T-helper 17 cell (primary cell): ENCODE measurements at places on chromosomes 7 and 10.

DNA sequence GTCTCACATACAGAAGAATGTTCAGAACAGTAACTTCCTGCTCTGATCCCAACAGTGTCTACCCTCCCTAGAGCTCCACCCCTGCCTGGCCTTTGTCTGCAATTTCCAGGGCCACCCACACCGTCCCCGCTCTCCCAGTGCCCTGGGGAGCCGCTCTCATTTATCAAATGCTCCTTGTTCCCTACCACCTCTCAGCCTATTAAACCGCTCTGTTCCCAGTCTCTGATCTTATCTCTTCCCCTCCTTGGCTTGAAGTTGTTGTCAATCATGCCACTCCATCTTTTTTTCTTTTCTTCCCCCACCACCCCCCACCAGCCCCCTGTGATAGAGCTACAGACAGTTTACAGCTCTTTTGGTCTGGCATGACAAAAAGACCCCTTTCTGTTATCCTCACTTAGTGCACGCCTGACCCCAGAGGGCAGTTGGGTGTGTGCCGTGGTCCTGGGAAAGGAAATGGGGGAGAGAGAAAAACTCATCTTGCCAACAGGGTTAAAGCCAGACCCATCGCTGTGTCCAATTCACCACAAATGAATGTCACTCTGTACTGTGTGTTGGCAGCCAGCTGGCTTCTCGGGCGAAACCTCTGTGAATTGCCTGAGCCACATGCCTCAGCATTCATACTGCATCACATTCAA is 28.8 kb upstream of the HECTD2 start:
- peaks cover 19% of the 10 kb centered on the region for H3K4me1 ChIP-seq
- no peaks in the 10 kb centered on the region for H3K36me3 ChIP-seq
- no peak overlapping the region for H3K27ac ChIP-seq
- no peak overlapping the region for H3K4me3 ChIP-seq
- peaks cover 57% of the 10 kb centered on the region for H3K27me3 ChIP-seq

- H3K4me1 ChIP-seq, result no peaks in the 10 kb centered on the region
- H3K36me3 ChIP-seq, result no peaks in the 10 kb centered on the region
- no peak overlapping the region for H3K4me3 ChIP-seq
- H3K27ac ChIP-seq, result no peak overlapping the region
- DNase-seq, result no peak
These were observed 838.2 kb upstream of the POM121L12 start for GRCh38 chr7:52197221-52197620.

GRCh38 chr7:134640842-134641715 is 5.6 kb upstream of the BPGM start:
- H3K27ac ChIP-seq, result no peak overlapping the region
- DNase-seq, result no peak
- H3K4me3 ChIP-seq, result no peak overlapping the region
- H3K4me1 ChIP-seq, result peaks cover 8% of the 10 kb centered on the region
- no peaks in the 10 kb centered on the region for H3K36me3 ChIP-seq
- H3K27me3 ChIP-seq, result no peaks in the 10 kb centered on the region

- no peak for DNase-seq
- no peak overlapping the region for H3K27ac ChIP-seq
- H3K36me3 ChIP-seq, result no peaks in the 10 kb centered on the region
- peaks cover 17% of the 10 kb centered on the region for H3K27me3 ChIP-seq
- H3K4me1 ChIP-seq, result no peaks in the 10 kb centered on the region
These were observed 80.2 kb upstream of the PPP2R2D start for GRCh38 chr10:131820626-131821025.

- no peaks in the 10 kb centered on the region for H3K4me1 ChIP-seq
- no peak overlapping the region for H3K4me3 ChIP-seq
- H3K36me3 ChIP-seq, result no peaks in the 10 kb centered on the region
- no peak overlapping the region for H3K27ac ChIP-seq
These were observed 184.7 kb upstream of the PFKP start for GRCh38 chr10:2882628-2883027.

GRCh38 chr7:117212969-117213877 is 109.6 kb downstream of the WNT2 start:
- H3K4me1 ChIP-seq, result no peaks in the 10 kb centered on the region
- no peak overlapping the region for H3K4me3 ChIP-seq
- H3K36me3 ChIP-seq, result no peaks in the 10 kb centered on the region

DNA sequence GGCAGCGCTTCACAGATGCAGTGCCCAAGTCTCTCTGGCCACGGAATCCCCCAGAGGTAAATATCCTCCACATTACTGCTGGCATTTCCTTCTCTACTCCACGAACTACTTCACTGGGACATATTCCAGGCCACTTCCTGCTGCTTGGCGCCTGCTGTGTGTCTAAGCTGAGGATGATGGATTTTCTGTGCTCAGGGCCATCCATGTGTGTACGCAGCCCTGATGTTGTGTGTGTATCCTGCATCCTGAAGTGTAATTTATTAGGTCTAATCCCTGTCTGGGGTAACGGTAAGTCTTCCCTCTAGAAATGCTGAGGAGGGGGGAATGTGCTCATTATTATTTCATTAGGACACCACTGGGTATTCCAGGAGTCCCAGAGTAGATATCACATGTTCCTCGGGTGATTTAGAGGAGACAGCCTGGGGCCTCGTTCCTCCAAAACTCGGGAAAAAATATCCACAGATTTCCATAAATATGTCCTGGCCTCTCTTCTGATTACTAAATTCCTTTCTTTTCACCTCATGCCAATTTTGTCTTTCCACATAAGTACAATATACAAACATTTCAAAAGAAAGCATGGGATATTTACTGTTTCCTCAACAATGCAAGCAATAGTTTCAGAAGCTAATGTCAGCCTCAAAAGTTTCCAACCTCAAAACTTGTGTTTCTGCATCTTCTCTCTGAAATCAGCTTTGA is 25.5 kb upstream of the HABP2 start:
- H3K27ac ChIP-seq, result no peak overlapping the region
- peaks cover 40% of the 10 kb centered on the region for H3K27me3 ChIP-seq
- H3K4me3 ChIP-seq, result no peak overlapping the region
- no peaks in the 10 kb centered on the region for H3K36me3 ChIP-seq
- H3K4me1 ChIP-seq, result peaks cover 4% of the 10 kb centered on the region
- no peak for DNase-seq

- H3K4me3 ChIP-seq, result no peak overlapping the region
- no peak for DNase-seq
- no peak overlapping the region for H3K27ac ChIP-seq
- no peaks in the 10 kb centered on the region for H3K4me1 ChIP-seq
- no peaks in the 10 kb centered on the region for H3K27me3 ChIP-seq
- H3K36me3 ChIP-seq, result no peaks in the 10 kb centered on the region
These were observed 75.3 kb upstream of the AASS start for GRCh38 chr7:122219253-122219865.

DNA sequence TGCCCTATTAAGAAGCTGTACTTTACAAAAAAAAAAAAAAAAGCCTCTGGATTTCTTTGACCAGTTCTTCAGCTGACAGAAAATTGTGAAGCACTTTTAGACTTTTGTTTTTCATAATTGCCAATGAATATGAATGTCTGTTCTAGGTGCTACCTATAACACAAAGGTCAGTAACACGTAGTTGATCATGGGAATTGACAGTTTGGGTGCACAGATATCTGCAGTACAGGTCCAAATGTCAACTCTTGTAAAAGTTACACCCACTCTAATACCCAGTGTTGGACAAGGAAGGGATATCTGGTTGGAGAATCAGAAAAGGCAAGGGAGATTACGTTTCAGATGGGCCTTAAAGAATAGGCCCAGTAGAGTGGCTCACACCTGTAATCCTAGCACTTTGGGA is 1.8 kb downstream of the REEP3 start:
- no peak for DNase-seq
- H3K4me1 ChIP-seq, result peaks cover 46% of the 10 kb centered on the region
- H3K4me3 ChIP-seq, result peak overlapping the region; percentile 33

- DNase-seq, result no peak
- peaks cover 3% of the 10 kb centered on the region for H3K36me3 ChIP-seq
- no peaks in the 10 kb centered on the region for H3K27me3 ChIP-seq
- no peak overlapping the region for H3K4me3 ChIP-seq
- H3K4me1 ChIP-seq, result peaks cover 19% of the 10 kb centered on the region
- peak overlapping the region; percentile 41 for H3K27ac ChIP-seq
These were observed 2.9 kb upstream of the RABGEF1 start for GRCh38 chr7:66737667-66738066.

DNA sequence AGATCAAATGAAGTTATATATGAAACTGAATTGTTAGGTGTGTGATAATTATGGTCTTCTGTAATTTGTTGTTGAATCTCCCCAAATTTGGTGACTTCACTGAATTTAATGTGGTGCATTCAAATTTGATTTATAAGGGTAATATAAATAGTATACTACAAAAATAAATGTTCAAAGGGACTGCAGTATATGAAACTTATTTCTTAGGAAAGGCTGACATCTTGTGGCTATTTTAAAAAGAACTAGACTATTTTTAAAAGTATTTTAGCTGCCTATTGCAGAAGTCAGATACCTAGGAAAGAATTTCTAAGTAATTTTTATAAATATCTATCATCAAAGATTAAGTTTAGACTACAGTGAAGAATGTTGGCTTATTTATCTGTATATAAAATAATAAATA is 36.6 kb downstream of the ATRNL1 start:
- H3K4me3 ChIP-seq, result no peak overlapping the region
- H3K27me3 ChIP-seq, result peaks cover 17% of the 10 kb centered on the region
- no peak for DNase-seq
- no peaks in the 10 kb centered on the region for H3K4me1 ChIP-seq

GRCh38 chr7:11727864-11728263 is 104.1 kb downstream of the THSD7A start:
- DNase-seq, result no peak
- H3K4me1 ChIP-seq, result no peaks in the 10 kb centered on the region
- no peaks in the 10 kb centered on the region for H3K27me3 ChIP-seq
- no peak overlapping the region for H3K27ac ChIP-seq

GRCh38 chr10:34121781-34122622 is 693.1 kb downstream of the PARD3 start:
- DNase-seq, result no peak
- H3K36me3 ChIP-seq, result no peaks in the 10 kb centered on the region
- H3K4me3 ChIP-seq, result no peak overlapping the region
- peaks cover 10% of the 10 kb centered on the region for H3K4me1 ChIP-seq
- H3K27ac ChIP-seq, result no peak overlapping the region
- no peaks in the 10 kb centered on the region for H3K27me3 ChIP-seq

DNA sequence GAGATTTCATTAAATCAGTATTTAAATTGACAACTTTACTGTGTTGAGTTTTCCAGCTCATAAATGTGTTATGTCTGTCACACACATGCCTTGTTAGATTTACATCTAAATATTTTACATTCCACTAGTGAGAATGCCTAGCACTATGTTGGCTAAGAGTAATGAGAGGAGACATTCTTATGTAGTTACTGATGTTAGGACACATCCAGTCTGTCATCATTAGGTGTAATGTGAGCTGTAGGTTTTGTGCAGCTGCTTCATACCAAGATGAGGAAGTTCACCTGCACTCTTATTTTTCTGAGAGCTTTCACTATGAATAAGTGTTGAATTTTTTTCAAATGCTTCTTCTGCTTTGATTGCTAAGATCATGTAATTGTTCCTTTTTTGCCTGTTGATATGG is 218.0 kb upstream of the IGFBP3 start:
- DNase-seq, result no peak
- no peak overlapping the region for H3K27ac ChIP-seq
- no peaks in the 10 kb centered on the region for H3K36me3 ChIP-seq
- H3K4me3 ChIP-seq, result no peak overlapping the region
- H3K27me3 ChIP-seq, result no peaks in the 10 kb centered on the region
- no peaks in the 10 kb centered on the region for H3K4me1 ChIP-seq

DNA sequence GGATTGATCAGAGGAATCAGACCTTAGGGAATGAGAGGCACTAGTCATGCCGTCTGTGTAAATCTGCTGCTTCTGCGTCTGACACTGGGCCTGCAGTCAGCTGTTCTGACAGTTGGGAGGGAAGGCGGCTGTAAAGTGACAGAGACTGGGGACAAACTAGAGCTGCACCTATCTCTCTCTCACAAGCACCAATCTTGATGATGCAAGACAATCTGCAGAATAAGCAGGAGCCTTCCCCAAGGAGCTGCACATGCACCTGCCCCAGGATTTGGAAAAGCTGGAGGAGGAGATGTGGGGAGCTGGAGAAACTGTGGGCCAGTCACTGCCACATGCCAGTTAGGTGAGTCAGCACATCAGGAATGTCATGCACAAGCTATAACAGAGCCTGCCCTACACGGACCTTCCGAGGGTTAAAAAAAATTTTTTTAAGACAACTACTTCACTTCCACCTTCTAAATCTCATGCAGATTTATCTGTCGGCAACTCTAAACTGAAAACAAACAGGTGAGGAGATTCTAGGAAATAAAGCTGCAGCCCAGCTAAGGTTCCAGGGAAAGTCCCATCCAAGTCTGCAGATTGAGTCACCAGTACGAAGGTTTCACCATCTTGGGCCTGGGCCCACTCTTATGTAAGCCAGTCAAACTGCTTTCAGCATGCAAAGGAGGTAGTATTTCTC is 39.2 kb downstream of the ENO4 start:
- H3K27me3 ChIP-seq, result peaks cover 45% of the 10 kb centered on the region
- DNase-seq, result no peak
- H3K27ac ChIP-seq, result no peak overlapping the region
- peaks cover 3% of the 10 kb centered on the region for H3K4me1 ChIP-seq
- no peak overlapping the region for H3K4me3 ChIP-seq
- no peaks in the 10 kb centered on the region for H3K36me3 ChIP-seq

- H3K27ac ChIP-seq, result no peak overlapping the region
- no peak for DNase-seq
- H3K4me1 ChIP-seq, result peaks cover 4% of the 10 kb centered on the region
- no peaks in the 10 kb centered on the region for H3K27me3 ChIP-seq
- no peak overlapping the region for H3K4me3 ChIP-seq
- H3K36me3 ChIP-seq, result peaks cover 7% of the 10 kb centered on the region
These were observed 7.1 kb downstream of the ERV3-1 start for GRCh38 chr7:64999165-65000004.

DNA sequence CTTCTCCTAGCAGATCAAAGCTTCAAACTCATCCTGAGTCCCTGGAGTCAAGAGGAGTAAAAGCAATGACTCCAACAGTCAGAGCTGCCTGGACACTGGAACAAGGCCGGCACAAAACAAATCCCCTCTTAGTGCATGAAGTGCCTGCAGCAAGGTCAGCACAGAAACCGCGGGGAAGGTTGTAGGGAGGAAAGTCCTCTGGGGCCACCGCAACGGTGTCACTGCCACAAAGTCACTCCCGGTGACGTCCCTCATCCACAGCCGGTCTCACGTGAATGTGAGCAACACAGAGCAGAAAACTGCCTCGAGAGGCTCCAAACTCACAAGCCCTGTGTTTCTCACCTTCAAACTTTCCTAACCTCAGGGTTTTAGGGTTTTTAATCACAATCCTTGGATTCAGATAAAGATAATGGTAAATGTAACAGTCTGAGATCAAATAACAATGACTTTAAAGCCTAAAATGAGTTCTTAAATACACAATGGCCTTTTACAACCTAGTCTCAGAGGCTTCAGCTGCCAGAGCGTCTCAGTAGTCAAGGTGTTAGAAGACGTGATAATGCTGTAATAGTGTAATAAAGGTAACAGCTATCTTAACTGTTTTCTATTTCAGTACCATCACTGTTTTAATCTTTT is 274.3 kb downstream of the ZMYND11 start:
- H3K4me3 ChIP-seq, result no peak overlapping the region
- DNase-seq, result no peak
- H3K27me3 ChIP-seq, result peaks cover 4% of the 10 kb centered on the region
- H3K27ac ChIP-seq, result no peak overlapping the region

GRCh38 chr7:100488333-100489095 is 4.8 kb downstream of the NYAP1 start:
- H3K4me3 ChIP-seq, result no peak overlapping the region
- H3K27me3 ChIP-seq, result no peaks in the 10 kb centered on the region
- no peaks in the 10 kb centered on the region for H3K36me3 ChIP-seq
- DNase-seq, result no peak
- H3K27ac ChIP-seq, result no peak overlapping the region
- peaks cover 22% of the 10 kb centered on the region for H3K4me1 ChIP-seq

- no peak overlapping the region for H3K4me3 ChIP-seq
- peaks cover 30% of the 10 kb centered on the region for H3K4me1 ChIP-seq
- H3K36me3 ChIP-seq, result peaks cover 6% of the 10 kb centered on the region
These were observed 6.0 kb downstream of the SRGN start for GRCh38 chr10:69093933-69094332.
